Stimulated activated CD8-positive, alpha-beta memory T cell treated with anti-CD3 and anti-CD28 coated beads, Interleukin-4, amount 100 ng/mL, for 1 hour (primary cell): ENCODE measurements at places on chromosomes 3 and 15.

- no peak for DNase-seq
These were observed 119.9 kb upstream of the STT3B start for GRCh38 chr3:31412832-31413231.

DNA sequence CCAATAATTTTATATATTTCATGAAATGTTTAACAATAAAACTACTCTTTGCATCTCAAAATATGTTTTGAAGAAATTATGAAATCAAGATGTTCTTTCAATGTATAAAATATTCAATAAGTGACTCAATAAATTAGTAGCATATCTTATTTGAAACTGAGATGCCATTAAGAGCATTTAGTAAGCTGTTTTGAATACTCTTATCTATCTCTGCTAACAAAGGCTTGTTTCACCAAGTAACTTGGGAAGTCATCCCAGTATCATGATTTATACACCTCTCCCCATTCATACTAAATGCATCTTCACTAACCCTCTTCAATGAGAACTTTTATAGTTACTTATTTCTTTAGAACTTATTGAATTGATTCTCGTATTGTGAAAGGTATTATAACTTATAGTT is 43.1 kb downstream of the TNIK start:
- DNase-seq = no peak

GRCh38 chr3:59968513-59969045 is 918.8 kb upstream of the CFAP20DC start:
- DNase-seq = no peak

GRCh38 chr15:35170207-35170606 is 85.1 kb upstream of the NANOGP8 start:
- DNase-seq = no peak

DNA sequence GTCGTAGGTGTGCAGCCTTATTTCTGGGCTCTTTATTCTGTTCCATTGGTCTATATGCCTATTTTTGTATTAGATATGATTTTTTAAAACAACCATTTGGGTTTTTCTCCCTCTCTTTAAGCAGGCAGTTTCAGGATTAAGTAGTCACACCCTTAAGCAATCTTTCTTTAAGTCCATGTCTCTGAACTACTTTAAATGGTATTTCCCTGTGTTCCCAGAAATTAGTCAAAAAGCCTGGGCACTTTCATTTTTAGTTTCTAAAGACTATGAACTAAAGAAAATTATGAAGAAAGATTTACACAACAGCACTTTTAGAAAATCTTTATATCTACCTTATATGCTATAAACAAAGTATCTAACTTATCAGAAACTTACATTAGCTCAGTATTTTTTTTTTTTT is 110.3 kb downstream of the FAIM start:
- no peak for DNase-seq

GRCh38 chr3:11588755-11589154 is 55.0 kb downstream of the VGLL4 start:
- DNase-seq = no peak

DNA sequence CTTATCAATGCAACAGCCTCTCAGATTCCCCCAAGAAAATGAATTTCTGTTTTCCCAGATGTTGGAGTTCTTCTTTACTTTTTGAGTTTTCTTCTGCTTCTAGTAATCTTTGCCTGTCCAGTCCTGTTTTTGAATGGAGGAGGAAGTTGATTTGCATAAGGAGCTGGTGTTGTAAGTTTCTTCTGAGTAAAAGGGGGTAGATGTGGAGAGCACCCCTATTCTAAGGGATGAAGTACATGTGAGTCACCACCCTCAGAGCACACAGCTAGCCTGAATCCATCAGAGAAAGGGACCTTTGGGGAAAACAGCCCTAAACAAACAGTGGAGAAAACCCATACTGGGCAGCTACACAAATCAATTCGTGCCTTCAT is 34.5 kb downstream of the ACAA1 start:
- DNase-seq = no peak

DNA sequence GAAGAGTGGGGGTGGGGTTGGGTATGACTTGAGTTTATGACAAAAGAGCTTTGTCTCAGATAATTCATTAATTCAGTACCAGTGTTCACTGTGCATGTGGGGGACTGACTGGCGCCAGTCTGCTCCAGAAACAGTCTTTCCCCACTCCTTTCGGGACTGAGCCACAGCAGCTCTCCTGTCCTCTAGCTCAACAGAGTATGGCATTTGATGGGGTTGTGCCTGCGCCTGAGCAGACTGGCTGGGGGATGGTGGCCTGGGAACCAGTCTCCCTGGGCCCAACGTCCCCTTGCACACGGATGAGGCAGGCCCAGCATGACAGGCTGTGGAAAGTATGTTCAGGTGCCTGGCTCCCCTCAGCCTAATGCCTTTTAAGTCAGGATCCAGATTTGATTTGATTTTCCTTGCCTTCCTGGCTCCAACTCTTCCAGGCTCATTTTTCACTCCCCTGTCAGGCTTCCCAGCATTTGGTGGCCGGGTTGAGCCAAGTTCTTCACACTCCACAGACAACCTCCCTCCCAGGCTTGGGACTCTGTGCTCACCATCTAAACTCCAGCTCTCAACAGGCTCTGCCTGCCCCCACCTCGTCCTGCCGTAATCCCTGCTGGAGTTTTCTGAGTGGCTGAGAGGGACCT is 105.0 kb downstream of the MYLK start:
- no peak for DNase-seq

DNA sequence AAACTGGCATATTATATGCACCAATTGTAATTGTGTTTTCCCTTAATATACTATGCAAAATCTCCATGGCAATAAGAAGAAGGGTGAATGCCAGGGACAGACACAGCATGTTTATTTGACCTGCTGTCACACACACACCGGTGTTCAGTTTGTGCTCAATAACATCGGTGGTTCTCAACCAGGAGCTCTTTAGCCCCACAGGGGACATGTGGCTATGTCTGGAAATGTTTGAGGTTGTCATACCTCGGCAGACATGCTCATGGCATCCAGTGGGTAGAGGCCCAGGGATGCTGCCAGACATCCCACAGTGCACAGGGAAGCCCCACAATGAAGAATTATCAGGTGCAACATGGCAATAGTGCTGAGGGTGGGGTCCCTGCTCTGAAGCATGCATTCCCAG is 38.2 kb downstream of the GLB1 start:
- no peak for DNase-seq

GRCh38 chr3:54916732-54917131 is 11.1 kb downstream of the LRTM1 start:
- DNase-seq = no peak

DNA sequence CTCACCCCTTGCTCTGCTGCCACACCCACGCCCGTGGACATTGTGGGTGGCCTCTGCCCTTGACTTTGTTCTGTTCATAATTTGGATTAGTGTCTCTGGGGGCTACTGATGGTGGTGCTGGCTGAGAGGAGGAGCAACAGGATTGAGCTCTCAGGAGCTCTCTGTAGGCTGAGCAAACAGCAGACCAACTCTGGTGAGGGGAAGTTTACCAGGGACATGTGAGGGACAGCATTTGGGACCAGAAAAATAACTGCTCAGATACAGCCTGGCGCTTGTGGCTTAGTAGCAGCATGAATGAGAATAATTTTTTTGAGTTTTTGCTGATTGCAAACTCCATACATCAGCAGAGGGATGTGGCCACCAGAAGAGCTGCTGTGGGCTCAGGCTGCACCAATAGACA is 14.8 kb downstream of the PPCDC start:
- no peak for DNase-seq

DNA sequence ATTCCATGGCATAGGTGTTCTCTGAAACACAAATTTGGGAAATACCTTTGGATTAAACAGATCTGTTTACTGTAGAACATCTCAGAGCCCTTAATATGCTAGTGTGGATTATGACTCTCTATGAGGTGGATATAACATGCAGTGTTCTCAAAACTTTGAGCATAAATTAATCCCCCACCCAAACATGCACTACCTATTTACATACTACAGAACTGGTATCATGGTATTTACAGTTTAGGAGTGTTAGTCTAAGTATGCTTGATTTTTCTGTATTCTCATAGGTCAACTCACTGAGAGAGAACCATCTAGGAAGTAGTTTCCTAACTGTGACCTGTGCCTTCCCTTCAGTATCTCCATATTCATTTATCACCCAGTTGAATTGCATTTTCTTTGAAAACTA is 30.9 kb upstream of the ZNF609 start:
- DNase-seq = no peak

GRCh38 chr3:194485881-194486539 is 792 bp downstream of the ATP13A3 start:
- DNase-seq = peak; percentile 33
